ENCODE measurements at places on chromosomes 2 and 18. TPM values are rescaled to one million over a fixed set of nuclear protein-coding genes. Genes with fewer than 3 reads are reported as not detected.

DNA sequence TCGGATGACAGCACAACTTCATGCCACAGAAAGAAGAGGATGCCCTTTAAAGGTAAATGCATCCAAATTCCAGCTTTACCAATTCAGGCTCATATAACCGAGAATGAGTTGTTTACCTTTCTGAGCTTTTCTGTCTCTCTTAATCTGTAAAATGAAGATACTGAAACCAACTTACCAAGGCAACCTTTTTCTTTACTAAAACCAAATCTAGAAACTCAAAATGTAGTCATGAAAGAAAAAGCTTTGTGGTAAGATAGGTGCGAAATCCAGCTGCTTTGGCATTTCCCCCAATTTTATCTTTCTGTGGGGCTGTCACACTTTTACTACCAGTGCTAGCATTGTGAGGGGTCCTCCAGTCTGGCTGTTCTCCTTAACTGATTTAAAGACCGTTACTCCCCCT, 240.4 kb downstream of the IKZF2 start:
- DNase-seq: no peak

The FAM98A gene
- total RNA-seq: 57.6 TPM

The EMILIN1 gene
- 181 TPM for total RNA-seq

DNA sequence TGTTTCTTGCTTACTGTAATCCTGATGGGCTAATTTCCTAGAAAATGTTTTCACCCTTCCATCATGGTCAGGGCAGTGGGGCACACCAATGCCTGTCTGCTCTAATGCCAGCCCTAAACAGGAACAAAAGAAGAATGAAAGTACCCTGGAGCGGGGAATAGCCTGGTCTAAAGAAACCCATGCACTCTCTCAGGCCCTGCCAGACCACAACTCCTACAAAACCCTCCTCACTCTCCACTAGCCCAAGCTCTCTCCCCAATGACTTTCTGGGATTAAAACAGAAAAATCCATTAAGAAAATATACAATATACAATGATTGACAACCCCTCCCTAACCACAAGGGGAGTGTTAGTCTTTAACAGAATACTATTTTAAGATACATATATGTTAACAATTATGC, 67.6 kb downstream of the AAK1 start:
- peak; percentile 68 for DNase-seq

- no peak for DNase-seq
Measured at GRCh38 chr18:79106084-79106483, 36.9 kb downstream of the ATP9B start.

The PSMA8 gene
- not detected for total RNA-seq

GRCh38 chr2:32746669-32747068, 118.8 kb downstream of the TTC27 start:
- DNase-seq: no peak

The LONRF2 gene
- total RNA-seq: 41.1 TPM

DNA sequence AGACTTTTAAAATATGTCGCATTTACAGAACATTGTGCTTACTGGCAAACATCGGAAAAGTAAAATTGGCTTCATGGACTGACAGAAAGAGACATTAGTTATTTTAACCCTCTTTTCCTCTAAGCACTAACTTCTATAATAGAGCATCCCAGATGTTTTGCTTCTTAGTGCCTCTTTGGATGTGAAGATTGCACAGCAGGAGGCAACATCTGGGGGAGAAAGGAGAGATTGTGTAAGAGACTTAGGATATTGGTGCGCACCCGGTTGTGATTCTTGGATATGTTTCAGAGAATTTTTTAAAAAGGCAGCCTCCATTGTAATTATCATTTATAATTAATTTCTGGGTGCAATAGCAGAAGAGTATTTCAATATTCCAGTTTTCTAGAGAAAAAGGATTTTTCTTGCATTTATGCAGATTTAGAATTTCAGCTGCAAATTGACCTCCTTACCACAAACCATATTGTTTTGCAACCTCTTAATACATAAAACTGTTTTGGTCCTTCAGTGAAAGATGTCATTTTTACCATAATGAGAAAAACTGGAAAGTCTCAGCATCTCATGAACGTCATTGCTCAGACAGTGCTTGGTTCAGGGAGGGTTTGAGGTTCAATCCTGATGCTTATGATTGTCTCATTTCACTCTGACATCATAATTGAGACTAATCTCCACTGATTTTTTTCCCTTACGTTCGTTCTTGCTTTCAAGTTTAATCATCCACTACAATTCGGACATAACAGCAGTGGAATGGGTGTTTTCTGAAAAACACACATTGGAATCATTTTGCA, 404.3 kb downstream of the ZNF521 start:
- no peak for DNase-seq

DNA sequence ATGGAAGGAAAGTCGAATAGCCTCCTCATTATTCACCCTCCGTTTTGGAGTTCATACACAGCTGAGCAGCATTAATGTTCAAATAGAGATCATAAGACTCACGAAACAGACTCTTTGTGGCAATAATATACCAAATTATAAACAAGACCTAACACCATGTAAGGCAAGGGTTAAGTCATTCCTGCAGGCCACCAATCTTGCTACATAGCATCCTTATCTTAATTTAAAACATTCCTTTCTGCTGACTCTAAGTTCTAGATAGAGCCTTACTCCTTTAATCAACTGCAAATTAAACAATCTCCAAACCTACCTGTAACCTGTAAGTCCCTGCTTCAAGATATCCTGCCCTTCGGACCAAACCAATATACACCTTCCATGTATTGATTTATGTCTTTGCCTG, 178.0 kb downstream of the PDE11A start:
- DNase-seq: no peak

The MPHOSPH10 gene
- total RNA-seq: 19.2 TPM

The CHRNA1 gene
- total RNA-seq: not detected

GRCh38 chr18:48399303-48400075, 9.7 kb downstream of the ZBTB7C start:
- no peak for DNase-seq

DNA sequence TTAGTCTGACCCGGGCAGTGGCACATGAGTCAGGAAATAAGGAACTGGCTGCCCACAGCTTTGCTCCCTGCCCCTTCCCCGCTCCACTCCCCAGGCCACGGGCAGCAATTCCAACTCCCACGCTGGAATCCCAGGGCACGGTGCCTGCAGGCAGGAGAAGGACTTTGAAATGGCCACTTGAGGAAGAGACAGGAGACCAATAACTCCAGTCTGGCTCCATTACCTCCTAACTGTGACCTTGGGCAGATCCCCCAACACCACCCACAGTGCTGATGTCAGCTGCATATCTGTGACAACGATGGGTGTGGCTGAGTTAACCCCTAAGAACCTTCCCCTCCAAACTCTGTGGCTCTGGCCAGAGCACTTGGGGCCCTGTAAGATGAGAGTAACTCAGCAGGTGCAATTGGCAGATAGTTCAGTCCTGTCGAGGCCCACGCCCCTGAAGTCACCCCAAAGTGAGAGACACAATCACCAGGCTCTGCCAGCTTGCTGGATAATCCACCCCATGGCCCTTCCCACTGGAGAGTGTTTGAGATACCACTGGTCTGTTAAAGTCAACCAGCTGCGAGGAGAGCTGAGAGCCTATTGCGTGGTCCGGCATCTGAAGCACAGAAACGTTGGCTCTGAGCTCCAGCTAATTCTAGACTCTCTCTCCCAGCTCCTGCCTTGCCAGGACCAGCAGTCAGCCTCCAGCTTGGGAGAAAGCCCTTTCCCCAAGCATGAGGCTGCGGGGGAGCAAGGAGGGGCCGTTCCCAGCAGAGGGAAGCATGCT, 175.2 kb downstream of the TNS1 start:
- no peak for DNase-seq

The FEV gene
- not detected for total RNA-seq

- DNase-seq: no peak
Measured at GRCh38 chr2:34844629-34845028, 1245.5 kb upstream of the FAM98A start.

DNA sequence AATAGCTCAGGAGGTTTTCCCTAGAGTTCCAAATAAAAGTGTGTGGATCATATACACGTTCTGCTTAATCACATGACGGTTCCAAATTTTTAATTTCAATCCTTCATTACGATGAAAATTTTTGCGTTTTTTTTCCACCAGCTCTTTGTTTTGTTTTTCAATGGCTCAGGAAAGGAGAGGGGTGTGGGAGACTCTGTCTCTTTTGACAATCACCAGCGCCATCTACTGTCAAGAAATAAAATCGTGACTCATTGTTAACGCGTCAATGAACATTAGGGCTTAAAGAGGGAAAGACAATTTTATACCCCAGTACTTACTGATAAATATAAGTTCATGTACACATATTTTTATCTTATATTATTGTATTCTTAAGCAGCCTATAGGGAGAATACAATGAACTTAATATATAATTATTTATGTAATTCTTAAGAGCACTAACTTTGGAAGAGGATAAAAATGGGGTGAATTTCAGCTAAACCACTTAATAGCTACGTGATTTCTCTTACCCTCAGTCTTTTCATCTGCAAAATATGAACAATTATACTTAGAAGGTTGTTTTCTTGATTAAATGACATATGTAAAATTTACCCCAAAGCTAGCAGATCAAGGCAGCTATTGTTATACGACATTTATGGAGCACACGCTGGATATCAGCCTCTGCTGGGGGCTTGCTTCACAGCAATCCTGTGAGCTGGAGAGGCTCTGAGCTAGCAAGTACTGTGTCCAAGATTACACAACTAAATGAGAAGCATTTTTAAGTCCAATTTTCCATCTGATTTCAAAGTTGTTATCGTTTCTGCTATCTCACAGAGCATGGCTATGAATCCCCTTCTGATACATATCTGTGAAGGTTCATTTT, 47.4 kb upstream of the RMDN2 start:
- no peak for DNase-seq

DNA sequence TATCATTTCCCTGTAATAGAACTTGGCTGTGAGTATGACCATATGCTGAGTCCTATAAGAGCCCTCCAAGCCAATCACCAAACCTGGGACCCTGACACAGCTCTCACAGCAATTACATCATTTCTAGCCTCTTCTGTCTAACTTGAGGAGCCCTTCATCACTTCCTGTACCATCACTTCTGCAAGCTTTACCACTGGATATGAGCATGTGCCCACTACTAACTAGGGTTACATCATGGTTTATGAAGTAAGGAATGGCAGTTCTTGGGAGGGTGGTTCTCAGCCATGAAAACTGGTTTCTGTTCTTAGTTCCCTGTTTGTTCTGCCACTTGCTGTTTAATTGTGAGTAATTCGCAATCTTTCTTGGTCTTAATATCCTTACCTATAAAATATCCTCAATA, 31.0 kb upstream of the EPB41L3 start:
- DNase-seq: no peak

DNA sequence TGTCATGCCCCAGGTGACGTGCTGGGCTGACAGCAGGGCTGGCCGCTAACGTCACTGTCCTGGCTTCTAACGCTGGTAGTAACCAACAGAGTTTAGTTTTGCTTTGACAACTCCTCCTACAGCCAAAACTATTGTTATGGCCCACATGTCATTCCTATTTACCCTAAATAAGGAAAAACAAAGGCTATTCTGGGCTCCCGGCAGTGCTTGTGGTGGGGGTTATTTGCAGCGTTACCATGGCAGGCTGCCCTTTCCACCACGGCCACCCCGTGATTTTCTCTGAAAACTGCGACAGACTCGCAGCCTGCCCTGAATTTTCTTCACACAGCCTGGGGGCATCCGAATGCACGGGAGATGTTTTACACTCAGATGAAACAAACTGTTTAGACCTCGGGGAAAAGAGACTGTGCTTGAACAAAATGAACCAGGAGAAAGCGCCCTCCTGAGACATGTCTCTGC, 115.2 kb downstream of the FAM210A start:
- DNase-seq: peak; percentile 91

The SULT1C4 gene
- 1.7 TPM for total RNA-seq

The ALK gene
- 1.3 TPM for total RNA-seq

- DNase-seq: peak; percentile 81
Measured at GRCh38 chr2:237863102-237863511, 3.7 kb downstream of the RAMP1 start.

The ANKRD44 gene
- 51.5 TPM for total RNA-seq

The TRAF3IP1 gene
- 23.7 TPM for total RNA-seq

GRCh38 chr2:74688881-74689280, 34.8 kb downstream of the SEMA4F start:
- DNase-seq: no peak

DNA sequence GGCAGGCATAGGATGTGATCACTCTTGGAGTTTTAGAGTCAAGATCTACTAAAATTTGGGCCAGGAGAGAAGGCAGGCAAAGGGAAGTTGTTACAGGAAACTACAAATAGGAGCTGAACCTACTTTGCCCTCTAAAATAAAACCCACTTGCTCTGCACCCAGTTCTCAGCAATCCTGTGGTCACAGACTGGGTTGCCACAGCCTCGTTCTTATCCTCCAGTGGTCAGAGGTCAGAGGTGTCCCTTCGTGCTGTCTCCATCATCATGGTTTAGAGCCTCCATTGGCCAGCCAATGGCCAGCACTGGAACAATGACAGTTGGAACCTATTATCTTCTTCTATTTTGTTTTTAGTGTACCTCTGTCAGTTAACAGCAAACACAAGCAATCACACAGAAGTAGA, 90.7 kb upstream of the TNP1 start:
- no peak for DNase-seq

GRCh38 chr2:198359308-198359707, 554.9 kb downstream of the PLCL1 start:
- no peak for DNase-seq

The CFC1 gene
- not detected for total RNA-seq

DNA sequence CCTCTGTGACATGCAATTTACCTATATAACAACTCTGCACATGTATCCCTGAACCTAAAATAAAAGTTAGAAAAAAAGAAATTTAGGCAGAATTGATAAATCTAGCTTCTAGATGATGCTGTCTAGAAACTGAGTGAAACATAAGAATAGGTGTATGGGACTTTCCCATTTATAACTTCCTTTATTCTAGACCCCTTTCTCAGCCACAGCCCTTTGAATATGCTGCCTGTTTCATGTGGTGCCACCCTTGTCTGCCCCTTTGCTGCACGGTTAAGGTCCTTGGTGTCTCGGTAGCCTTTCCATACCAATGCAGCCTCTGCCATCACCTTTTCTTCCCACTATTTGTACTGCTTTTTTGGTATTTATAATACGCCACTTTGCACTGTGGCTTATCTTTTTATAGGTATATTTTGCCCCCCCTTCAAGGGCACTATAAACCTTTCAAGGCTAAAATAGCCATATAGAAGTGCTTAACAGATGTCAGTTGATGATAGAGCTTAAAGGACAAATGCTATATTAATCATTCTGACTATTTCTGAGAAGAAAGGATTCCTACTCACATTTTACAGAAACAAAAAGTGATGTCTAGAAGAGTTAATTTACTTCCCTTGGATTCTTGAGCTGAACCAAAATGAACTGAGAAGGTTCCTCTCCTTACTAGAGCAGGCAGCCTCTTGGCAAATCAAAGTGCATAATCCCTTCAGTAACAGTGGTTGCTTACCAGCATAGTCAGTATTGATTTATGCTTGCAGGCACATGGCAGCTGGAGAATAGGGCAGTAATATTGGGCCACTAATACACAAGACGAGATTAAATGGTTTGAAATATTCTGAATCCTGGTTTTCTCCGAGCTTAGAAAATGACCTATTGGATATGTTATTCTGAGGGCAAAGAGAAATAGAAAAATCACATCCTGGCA, 88.1 kb upstream of the CYP26B1 start:
- DNase-seq: no peak

The INPP4A gene
- total RNA-seq: 58.9 TPM

The IL1RL1 gene
- total RNA-seq: 6.1 TPM

GRCh38 chr2:55775828-55776227, 82.2 kb upstream of the PNPT1 start:
- DNase-seq: no peak

- no peak for DNase-seq
Measured at GRCh38 chr2:25877431-25878360, 591 bp downstream of the ASXL2 start.

The GAL3ST2 gene
- total RNA-seq: not detected

The CREG2 gene
- total RNA-seq: not detected

The SERPINB12 gene
- total RNA-seq: not detected

GRCh38 chr2:10985901-10986535, 74.3 kb downstream of the KCNF1 start:
- no peak for DNase-seq

All from esophagus muscularis mucosa (tissue), 4 donors.